Muscle of back (tissue), 13 donors: ENCODE measurements at places on chromosomes 2 and 18. TPM values are rescaled to one million over a fixed set of nuclear protein-coding genes. Genes with fewer than 3 reads are reported as not detected.

- DNase-seq = no peak
Observed at GRCh38 chr2:165623161-165623560, 153.7 kb downstream of the CSRNP3 start.

DNA sequence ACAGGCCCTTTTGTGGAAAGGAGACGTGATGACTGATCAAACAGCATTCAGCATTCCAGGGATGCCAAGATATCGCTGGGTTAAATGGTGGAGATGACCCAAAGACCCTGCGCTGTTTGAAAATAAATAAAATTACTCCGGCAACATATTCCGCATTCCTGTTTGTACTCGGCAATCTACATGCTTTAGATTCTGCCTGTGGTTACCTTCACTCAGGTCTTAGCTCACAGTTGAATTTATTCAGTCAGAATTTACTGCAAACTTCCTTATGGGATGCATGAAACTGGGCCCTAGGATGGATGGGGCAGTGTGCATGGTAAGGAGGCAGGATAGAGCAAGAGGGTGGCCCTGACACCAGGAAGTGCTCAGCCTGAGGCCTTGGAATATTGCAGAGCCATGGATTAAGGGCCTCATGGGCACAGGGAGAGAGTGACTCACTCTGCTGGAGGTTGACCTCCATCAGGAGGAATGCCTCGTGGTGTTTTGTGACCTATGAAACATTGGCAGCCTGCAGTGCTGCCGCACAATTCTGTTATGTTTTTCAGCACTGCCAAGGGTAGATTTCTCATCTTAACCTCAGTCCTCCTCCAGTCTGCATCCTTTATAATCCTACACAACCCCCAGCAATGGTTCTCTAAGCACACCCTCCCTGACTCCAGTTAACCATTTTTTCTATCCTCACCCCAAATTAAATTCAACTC, 321.4 kb downstream of the IRS1 start:
- no peak for DNase-seq

DNA sequence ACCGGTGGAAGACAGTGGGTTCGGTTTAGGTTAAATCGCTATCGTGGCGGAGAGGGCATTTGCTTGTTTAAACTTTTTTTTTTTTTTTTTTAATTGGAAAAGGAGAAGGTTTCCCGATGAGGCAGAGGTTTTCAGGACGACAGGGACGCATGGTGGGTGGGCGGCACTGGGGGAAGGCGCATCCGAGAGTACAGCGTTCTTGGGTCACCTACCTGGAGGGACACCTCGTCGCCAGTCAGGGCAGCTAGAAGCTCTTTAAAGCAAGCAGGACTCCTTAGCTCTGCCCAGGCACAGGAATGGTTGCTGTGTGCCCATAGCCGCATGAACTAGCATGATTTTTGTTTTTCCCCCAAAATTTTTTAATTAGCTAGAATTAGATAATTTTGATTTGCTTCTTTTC, 437 bp downstream of the LDLRAD4 start:
- DNase-seq = no peak

GRCh38 chr2:142042536-142043199, 88.1 kb downstream of the LRP1B start:
- no peak for DNase-seq

DNA sequence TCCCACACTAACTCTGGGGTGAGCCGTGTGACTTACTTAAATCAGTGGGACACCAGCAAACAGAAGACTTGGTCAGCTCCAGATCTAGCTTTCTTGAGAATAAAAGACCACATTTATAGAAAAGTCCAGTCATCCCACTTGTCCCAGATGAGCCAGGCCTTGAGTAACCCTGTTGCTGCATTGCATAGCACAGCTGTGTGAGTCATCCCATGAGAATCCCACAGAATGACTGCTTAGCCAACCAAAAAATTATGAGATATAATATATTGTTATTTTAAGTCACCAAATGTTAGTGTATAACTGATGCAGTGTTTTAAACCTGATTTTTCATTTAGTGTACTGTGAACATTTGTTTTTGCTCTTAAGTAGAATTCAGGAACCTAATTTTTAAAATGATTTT, 94.2 kb upstream of the FSHR start:
- no peak for DNase-seq

DNA sequence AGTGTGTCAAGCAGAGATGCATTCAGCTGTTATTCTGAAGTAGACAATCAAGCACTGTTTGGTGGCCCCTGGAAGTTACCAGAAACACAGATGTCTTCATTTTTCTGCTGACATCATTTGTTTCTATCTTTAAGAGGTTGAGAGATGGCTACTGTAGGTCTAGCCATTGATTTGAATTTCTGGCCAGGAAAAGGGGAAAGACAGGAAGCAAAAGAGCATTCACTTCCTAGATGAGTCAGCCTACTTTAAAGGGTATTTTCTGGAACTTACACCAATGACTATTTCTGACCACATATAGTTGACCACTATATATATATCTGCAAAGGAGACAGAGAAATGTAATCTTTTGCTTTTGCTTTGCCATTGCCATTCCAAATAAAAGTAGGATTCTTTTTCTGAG, 900.1 kb upstream of the SOX11 start:
- DNase-seq = no peak

- DNase-seq = no peak
Observed at GRCh38 chr2:30462131-30462857, 15.2 kb downstream of the LCLAT1 start.

DNA sequence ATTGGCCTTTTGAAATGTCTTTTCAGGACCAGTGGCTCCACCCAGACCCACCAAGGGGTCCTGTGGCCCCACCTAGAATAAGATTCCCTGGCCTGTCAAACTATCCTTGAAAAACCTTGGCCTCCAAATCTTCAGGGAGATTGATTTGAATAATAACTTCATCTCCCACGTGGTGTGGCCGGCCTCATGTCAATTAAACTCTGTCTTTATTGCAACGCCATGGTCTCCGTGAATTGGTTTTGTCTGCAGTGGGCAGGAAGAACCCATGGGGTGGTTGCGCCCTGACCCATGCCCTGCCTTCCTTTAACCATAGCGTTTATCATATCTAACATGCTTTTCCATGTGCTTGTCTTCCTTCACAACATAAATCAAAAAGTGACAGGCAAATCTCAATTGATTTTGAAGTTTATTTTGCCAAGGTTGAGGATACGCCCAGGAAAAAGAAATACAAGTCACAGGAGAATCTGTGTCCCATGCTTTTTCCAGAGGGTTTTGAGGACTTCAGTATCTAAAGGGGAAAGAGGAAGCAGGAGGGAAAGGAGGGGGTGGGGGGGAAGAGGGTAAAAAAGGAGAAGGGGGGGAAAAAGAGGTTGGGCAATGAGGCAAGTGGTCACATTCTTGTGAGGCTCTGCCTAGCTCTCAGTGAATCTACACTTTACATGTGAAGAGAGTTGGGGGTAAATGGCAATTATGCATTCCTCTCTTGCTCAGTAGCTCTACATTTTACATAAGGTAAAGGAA, 66.5 kb upstream of the CABLES1 start:
- DNase-seq = no peak

DNA sequence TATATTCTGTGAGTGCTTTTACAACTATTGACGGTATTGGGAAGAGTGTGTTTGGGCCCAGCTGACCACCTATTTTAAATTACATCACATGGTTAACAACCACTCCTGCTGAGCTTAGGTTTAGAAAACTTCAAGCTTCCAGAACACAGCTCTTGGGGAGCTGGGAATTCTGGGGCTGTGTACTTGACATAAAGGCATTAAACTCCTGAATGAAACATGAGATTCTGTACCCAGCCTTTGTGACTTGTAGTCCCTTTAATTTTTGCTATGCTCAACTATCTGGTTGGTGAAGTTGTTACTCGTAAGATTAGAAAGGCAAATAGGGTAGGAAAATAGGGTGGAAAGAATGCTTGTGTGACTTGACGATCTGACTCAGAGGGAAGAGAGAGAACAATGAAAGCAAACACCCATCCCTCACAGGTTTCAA, 66.9 kb downstream of the LTBP1 start:
- no peak for DNase-seq

- DNase-seq = no peak
Observed at GRCh38 chr18:39299152-39299551, 1733.6 kb upstream of the CELF4 start.

DNA sequence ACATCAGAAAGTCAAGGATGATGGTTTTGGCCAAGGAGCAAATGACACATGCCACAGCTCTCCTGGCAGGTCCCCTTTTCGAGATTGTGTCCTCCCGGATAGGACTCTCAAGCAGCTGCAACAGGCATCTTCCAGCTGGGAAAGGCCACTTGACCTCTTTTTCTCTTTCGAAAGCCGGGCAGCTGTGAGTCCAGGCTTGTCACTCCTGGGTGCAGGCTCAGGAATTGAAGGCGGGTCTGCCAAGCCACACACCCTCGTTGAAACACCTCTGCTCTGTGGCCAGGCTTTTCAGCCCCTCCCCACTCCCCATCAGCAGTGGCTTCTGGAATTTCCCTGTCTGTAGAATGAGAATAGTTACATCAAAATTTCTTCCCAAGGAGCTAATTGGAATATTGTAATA, 98.0 kb downstream of the CCDC138 start:
- no peak for DNase-seq

RFX8 gene
- polyA plus RNA-seq = 2.5 TPM

SP140 gene
- polyA plus RNA-seq = 0.53 TPM

ARHGEF33 gene
- polyA plus RNA-seq = 1.4 TPM

TCF23 gene
- 0.21 TPM for polyA plus RNA-seq
